D721Med (cell line): ENCODE measurements at places on chromosomes 5 and 9.

GRCh38 chr5:14574096-14574495 lies 7.5 kb upstream of the OTULINL start:
- DNase-seq, result no peak

DNA sequence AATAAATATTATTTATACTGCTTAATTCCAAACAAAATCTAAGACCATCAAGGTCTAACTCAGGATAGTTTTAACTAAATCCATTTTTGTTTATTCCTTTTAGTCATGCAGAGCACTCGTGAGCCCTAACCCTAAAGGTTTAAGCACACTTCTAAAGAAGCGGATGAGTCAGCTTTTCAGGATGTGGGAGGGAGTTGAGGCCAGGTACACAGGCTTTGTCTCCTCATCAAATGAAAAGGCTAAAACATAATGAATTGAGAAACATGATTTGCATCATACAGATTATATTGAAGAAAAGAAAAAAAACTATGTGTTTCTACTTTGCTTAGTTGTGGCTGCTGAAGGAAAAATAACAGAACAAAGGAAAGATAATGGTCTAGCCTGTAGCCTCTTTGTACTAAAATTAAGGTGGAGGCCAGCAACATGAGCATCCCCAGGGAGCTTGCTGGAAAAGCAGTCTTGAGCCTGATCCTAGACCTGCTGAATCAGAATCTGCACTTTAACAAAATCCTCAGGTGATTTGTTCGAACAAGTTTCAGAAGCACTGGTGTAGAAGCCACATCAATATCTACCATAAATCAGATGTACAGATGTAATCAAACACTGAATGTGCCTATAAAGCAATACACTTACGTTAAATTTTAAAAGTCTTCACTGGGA lies 21.1 kb upstream of the ISCA1 start:
- no peak for DNase-seq

GRCh38 chr9:36082931-36083330 lies 46.2 kb downstream of the RECK start:
- DNase-seq, result no peak

DNA sequence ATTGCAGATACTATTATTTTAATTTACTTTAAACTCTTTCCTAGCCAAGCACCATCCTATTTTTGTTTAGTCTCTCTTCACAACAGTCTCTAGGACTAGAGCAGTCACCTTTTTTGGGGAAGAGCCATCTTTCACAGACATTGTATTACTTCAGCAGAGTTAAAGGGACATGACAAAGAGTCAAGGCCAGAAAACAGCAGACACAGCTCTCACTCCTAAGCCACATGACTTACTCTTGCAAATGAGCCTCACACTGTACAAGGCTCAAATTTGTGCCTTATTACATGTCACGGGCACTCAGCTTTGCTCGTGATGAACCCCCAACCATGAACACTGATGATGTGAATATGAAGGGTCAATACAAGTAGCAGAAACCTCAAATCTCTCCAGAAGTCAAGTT lies 104.3 kb downstream of the ZNF608 start:
- no peak for DNase-seq

DNA sequence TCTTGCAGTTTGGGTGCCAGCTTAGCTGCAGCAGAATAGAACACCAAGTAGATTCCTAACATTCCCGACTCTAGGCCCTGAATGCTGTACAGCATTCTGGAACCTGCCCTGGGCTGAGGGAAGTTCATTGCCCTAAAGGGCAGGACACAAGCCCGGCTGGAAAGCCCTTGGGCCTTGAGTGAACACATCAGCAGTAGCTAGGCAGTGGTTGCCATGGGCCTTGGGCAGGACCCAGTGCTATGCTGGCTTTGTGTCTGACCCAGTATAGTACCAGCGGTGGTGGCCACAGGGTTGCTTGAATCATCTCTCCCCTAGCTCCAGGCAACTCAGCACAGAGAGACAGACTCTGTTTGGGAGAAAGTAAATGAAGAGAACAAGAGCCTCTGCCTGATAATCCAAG lies 137.8 kb downstream of the AGTPBP1 start:
- DNase-seq, result no peak

GRCh38 chr9:129059796-129060785 lies 20.8 kb upstream of the DOLPP1 start:
- no peak for DNase-seq

DNA sequence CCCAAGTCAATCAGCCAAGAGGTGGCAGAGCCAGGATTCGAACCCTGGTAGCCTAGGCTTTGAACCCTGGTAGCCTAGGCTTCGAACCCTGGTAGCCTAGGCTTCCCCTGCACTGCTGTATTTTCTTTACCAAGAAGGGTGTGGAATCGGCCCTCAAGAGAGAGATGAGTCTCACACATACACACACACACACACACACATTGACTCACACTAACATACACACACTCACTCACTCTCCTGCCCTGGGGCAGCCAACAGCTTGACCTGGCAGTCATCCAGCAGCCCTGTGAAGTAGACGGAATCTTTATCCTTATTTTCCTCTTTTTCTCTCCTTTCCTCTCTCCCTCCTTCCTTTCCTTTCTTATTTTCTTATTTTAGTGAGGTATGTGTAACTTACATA lies 55.4 kb upstream of the RPL26L1 start:
- no peak for DNase-seq

DNA sequence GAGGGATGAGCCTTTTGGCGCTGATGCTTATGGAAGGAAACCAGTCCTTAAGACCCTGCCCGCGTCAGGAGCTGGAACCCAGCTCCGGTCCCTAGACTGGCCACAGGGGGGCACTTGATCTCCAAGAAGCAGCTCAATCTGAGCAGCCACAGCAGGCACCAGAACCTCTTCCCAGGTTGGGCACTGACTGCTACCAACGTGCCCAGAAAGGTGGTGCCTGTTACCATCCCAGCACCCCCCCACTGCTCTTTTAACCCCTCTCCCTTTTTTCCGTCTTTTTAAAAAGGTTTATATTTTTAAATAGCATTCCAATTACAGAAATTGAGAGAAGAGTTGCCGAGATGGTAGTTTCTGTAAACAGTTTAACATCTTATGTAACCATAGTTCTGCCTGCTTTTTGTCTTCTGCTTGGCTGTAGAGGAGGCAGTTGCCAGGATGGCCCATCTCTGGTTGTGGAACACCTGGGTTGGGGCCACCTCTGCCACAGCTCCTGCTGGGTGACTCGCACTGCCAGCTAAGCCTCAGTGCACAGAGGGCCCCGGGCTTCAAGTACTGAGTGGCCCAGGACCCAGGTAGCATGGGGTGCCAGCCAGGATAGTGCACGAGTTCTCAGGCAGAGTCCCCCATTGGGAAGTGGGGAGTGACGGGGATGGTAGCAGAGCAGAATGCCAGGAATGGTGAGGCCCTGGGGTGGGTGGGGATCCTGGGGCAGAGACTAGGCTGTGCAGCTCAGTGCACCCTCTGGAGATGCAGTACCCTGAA lies 62.8 kb downstream of the PFDN1 start:
- DNase-seq, result peak; percentile 28

- DNase-seq, result no peak
Measured at GRCh38 chr9:35652829-35653209, 2.1 kb upstream of the SIT1 start.

DNA sequence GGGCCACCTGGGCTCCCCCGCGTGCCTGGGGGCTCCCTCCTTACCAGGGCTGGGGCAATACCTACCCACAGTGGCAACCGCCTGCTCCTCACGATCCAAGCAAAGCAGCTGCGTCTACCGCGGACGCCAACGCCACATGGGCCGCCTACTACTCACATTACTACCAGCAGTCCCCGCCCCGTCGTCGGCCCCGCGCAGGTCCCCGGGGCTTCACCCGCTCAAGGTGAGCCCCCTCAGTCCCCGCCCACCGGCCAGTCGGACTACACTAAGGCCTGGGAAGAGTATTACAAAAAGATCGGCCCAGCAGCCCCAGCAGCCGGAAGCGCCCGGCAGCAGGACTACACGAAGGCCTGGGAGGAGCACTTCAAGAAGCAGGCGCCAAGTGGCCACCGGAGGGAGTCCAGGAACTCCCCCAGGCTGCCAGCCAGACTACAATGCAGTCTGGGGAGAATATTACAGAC lies 106.0 kb upstream of the MTAP start:
- DNase-seq, result no peak
